ENCODE measurements at places on chromosomes 7 and 10.

DNA sequence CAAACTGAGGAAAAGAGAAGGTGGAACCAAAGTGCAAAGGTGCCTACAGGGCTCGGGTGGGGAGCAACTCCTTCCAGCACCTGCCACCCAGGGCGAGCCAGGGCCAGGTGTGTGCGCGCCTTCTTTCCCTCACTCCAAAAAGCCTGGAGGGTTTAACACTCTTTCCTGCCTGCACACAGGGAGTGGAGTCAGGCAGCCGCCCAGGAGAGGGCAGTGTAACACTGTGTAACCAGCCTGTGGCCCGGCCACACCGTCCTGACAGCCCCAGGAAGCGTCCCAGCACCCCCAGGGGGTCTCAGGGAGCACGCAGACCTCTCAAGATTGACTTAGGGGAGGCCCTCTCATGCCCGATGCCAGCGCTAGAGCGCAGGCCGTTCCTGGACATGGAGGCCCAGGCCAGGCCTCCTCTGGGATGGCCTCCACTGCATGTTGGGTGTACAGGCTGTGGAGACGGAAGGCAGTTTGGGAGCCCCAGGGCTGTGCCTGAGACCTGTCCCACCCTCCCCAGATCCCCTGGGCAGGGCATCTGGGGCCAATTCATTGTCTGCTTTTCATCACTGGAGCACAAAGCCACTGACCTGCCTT is 13.4 kb downstream of the BRI3 start:
- DNase-seq, result no peak

DNA sequence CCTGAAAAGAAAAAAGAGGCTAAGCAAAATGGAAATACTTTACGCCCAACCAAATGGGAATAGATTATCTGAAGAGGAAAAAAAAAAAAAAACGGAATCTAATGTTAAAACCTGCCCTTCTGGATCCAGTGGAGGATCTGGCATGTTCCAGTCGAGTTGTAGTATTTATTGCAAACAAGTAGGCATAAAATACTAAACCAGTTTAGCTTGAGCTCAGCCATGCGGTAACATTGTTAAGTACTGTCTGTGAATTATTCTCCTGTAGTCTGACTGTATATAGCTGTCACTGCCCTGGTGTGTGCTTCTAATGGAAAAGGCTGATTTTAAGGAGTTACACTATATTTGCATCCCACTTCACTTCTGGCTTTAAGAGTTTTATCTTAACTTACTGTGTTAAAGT is 40.3 kb downstream of the CELF2 start:
- no peak for DNase-seq

DNA sequence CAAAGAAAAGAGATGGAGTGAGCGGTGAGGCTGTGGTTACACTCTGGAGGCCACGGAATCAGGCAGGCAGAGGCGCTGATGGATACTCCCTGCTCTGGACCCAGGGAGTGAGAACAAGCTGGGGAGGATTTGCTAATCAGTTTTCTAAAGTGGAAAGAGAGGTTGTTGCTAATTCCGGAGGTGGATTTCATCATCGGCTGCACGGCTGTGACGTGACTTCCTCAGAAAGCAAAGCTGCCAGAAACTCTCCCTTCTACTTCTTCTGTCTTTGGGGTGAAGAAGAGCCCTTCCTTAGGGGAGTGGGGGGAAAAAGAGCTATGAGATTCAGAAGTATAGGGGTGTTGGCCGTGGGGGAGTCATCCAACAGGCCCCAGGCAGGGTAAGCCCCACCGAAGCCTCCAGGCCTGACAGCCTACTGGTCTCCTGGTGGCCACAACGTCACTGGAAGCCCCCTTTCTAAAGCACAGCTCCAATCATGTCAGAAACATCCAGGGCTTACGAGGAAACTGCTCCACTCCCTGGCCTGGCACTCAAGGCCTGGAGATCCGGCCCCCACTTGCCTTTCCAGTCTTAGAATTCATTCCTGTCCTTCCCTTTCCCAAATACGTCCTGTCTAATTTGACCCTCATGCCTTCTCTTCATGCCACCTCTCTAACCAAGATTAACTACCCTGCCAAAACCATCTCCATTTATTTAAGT is 114.5 kb downstream of the HIP1 start:
- DNase-seq, result no peak

DNA sequence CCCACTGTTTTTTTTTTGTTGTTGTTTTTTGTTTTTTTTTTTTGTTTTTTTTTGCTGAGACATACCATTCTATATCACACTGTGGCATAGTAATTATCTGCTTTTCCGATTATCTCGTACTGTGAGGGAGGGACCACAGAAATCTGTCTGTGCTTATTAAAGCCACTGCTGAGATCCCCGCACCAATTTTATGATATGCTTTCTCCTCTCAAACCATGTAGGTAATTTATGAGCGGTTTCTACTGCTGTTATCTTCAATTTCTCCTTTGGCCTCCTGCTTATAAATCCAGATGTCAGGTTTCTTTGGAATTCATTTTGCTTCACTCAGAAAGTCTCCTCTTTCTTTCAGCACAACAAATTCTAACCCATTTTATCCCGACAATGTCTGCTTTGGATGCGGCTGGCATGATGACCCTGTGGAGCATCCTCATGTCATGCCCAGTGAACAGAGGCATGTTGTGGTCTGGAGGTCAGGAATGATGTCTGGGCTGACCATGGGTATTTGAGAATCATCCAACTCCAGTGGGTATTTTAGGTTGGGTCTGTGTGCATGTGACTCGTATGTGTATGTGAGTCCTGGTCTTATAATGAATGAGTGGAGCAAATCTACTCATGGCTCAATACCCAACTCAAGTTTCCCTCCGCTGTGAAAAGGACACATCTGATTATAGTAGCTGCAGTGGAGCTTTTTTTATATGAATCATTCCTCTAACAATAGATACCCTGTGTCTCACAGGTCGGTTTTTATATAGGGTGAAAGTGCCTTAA is 213.4 kb downstream of the GALNT17 start:
- DNase-seq, result no peak

- no peak for DNase-seq
Observed at GRCh38 chr7:116940689-116941370, 12.5 kb upstream of the ST7 start.

DNA sequence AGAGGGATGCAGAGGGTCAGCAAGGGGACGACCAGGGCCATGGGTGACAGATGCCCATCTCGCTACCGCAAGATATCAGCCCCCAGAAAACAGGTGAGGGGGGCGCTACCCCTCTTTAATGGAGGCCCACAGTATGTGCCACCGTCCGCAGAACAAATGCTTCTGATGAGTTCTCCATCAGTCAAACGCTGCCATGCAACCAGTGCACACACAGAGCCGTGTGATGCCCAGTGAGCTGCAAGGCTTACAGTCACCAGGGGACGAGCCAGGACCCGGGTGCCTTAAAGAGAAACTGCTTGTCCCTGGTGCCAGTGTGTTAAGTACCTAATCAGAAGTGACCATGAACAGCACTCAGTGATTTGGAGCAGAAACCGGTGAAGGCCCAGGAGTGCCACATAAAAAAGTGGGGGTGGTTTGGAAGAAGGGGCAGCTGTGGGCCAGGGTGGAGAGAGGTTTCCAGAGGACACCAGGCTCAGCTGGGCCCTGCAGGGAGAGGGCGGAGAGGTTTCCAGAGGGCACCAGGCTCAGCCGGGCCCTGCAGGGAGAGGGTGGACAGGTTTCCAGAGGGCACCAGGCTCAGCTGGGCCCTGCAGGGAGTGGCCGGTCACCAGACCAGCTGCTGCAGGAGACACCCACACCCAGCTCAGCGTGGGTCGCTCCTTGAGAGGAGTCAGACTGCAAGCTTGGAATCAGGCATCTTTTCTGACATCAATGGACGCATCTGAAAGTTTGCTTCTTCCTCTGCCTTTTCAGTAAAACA is 50.9 kb downstream of the TCERG1L start:
- no peak for DNase-seq

DNA sequence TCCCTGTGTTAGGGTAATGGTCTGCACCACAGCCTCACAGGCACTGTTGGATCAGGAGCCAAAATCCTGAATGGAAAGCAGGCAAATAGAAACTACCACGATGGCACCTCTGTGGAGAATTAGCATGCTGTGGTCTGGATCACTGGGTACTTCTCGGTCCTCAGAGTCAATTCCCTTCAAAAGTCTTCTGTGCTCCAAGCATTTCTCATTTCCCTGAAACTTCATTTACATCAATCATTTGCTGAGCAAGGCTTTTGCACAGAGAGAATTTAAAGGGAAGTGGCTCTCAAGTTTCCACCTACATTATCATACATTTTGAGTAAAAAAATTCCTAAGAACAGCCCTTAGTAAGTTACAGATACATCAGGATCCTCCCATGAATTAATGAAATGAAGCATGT is 293.9 kb upstream of the NPSR1 start:
- DNase-seq, result no peak

DNA sequence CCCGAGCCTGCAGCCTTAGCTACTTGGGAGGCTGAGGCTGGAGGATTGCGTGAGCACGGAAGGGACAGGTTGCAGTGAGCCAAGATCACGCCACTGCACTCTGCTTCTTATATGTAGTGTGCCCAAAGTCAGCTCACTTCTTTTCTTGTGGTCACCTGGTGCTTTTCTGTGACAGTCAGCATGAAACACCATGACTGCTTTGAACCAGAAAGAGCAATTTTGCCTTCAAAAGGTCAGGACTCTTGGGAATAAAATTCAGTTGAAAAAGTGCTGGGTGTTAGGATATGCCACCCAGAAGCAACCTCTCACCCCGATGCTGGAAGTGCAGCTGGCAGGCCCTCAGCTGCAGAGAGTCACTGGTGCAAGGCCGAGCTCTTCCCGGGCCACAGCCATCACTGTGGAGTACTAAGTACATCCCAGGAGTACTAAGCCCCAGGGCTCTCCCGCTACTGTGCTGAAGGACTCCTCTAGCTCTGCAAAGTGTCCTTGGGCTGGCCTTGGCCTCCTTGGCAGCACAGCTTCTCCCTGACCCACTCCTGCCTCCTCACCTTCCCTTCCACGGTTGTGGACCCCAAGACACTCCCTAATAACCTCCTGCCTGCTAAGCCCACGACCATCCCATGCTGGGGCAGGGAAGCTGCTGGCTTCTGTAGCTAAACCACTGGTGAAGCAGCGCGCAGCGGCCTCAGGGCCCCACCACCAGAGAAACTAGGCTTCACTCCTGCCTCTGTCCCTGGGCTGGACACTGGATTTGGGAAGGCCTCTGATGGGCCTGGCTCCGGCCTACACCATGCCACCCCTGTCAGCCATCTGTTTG is 17.6 kb upstream of the GDI2 start:
- no peak for DNase-seq

- no peak for DNase-seq
Observed at GRCh38 chr7:1359681-1360485, 99.4 kb downstream of the MICALL2 start.

DNA sequence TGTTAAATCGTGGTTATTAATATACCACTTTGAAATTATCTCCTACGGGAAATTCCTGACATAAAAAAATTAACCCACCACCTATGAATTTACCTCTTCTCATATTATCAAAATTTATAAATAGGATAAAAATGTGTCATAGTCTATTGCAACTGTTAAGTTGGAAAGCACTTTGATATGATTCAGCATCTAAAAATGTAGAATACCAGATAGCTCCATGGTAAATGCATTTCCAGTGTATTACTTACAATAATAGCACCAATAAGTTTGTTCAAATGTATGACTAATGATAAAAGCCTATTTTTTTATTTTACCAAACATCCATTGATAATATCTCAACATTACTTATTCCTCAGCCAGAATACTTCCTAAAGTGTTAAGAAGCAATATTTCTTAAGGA is 13.6 kb upstream of the KCND2 start:
- no peak for DNase-seq

GRCh38 chr7:157671358-157672255 is 334.8 kb downstream of the DNAJB6 start:
- no peak for DNase-seq

DNA sequence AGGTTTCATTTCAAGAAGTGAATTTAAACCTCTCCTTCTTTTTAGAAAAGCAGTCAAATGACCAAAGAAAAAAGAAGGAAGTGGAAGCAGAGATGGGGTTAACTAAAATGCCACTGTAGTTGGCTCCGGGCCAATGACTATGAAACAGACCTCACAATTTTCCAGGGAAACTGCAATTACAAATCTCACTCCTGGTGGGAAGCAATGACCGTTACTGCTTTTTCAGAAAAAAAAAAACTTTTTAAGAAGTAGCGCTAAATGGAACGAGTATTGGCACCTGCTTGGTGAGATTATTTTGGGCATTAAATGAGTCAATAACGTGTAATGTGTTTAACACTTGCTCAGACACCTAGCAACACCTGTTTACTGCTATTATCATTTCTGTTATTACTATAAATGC is 1.2 kb downstream of the SFRP4 start:
- no peak for DNase-seq

- DNase-seq, result no peak
Observed at GRCh38 chr7:26153823-26154783, 2.1 kb downstream of the NFE2L3 start.

- no peak for DNase-seq
Observed at GRCh38 chr10:30996481-30997005, 35.1 kb downstream of the ZNF438 start.

DNA sequence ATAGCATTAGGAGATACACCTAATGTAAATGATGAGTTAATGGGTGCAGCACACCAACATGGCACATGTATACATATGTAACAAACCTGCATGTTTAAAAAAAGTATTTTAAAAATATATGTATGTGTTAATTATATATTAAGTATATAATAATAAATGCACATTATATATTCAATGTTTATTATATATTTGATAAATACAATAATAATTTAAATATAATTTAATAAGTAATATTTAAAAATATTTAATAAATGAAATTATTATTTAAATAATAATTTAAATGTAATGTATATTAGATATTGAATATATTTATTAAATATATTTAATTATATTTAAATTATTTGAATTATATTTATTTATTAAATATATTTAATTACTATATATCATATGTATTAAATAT is 661.3 kb upstream of the COBL start:
- DNase-seq, result no peak

GRCh38 chr7:1531979-1532455 is 1.5 kb downstream of the MAFK start:
- DNase-seq, result no peak

DNA sequence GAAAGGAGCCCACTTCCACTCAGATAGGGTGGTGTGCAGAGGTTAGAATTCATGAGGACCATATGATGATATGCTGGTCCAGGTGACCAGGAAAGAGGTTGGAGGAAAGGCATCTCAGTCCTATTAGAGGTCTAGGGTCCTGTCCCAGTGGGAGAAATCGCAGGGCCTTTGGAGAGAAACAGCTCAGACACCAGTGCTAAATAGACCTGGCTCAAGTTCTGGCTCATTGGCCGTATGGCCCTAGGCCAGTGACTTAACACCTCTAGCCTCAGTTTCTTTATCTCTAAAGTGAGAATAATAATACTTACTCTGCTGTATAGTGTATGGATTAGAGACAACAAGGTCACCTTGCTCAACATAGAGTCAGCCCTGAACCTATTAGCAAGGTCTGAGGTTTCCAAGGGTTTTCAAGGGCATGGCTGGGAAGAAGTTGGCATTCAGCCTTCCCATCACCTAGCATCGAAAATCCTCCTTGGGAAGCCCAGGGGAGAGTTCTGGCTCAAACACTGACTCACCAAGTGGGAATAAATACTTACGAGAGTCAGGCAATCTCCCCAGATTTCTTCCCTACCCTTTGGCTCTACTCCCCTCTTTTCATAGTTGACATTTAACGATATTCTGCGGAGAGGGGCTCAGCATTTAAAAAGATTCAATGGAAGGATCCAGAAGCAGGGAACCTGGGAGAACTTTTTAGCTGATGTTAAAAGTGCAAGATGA is 473.1 kb upstream of the PODXL start:
- no peak for DNase-seq

GRCh38 chr7:91034459-91035368 is 229.5 kb upstream of the FZD1 start:
- DNase-seq, result no peak
